ENCODE measurements at places on chromosomes 11 and 22.

- DNase-seq, result no peak
Measured at GRCh38 chr22:48563118-48563965, 1264.3 kb downstream of the BRD1 start.

GRCh38 chr11:27673979-27674663 is 26.1 kb downstream of the BDNF start:
- no peak for DNase-seq

GRCh38 chr11:109914809-109915653 is 178.2 kb upstream of the ZC3H12C start:
- DNase-seq, result no peak

GRCh38 chr22:45996241-45997076 is 19.5 kb upstream of the WNT7B start:
- DNase-seq, result no peak

DNA sequence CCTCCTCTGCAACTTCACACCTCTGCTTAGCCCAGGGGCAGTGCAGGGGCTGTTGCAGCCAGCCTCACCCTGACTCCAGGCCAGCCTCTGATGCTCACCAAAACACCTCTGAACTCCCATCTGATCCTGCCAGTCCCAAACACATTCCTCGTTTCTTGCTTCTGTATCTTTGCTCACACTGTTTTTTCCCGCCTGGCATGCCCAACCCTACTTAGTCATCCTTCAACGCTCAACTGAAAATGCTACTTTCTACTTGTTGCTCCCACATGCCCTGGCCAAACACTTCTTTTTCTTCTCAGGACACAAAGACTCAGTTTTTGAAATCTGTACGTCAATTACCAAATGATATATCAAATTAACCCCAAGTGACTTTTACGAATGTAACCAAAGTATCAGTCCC is 140.8 kb upstream of the ZBED5 start:
- DNase-seq, result no peak

DNA sequence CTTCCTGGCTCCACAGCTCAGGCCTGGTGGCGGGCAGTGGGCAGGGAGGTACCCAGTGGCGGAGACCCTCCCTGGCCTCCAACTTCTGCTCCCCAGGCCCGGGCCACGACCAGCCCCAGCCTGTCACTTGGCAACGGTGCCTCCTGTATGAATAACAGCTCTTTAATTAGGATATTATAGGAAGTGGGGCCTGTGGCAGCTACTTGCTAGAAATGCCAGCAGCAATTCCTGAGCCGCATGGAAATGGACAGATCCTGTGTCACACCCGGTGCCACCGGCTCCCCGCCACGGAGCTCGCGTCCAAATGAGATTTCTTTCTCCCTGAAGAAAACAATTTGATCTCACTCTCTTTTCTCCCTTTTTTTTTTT is 104.5 kb downstream of the CHST1 start:
- DNase-seq, result no peak

- DNase-seq, result no peak
Measured at GRCh38 chr11:134196756-134197155, 27.0 kb downstream of the NCAPD3 start.

- no peak for DNase-seq
Measured at GRCh38 chr11:111631666-111632039, 29.4 kb downstream of the SIK2 start.

DNA sequence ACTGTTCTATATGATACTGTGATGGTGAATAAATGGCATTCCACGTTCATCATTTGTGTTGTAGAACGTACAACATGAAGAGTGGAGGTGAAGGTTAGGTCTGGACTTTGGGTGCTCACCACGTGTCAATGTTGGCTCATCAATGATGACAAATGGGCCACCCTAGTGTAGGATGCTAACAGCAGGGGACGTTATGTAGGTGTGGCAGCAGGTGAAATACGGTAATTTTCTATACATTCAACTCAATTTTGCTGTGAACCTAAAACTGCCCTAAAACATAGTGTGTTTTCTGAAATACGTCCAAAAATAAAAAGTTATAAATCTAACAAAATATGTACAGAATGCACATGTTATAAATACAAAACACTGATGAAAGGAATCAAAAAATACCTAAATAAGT is 6.2 kb downstream of the KRTAP5-6 start:
- DNase-seq, result no peak

GRCh38 chr11:68408512-68408911 is 52.0 kb upstream of the PPP6R3 start:
- no peak for DNase-seq

- DNase-seq, result no peak
Measured at GRCh38 chr22:49571326-49571725, 256.3 kb downstream of the BRD1 start.

DNA sequence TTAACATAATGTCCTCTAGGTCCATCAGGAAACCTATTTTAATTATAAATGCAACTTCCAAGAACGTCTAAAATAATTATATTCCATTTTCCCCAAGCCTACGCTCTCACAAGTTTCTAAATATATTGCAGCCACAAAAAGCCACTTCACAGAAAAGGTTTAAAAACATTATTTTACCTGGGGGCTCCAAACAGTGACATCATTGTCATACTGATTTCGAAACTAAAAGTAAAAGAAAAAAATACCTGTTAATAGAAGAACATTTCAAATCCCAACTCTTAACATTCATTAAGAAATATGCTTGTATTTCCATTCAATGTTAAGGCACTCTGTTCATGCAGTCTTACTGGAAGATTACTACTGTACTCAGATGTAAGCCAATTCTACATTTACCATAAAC is 1.4 kb downstream of the PSMA1 start:
- DNase-seq, result no peak

- DNase-seq, result no peak
Measured at GRCh38 chr11:116334596-116334995, 438.2 kb downstream of the BUD13 start.

DNA sequence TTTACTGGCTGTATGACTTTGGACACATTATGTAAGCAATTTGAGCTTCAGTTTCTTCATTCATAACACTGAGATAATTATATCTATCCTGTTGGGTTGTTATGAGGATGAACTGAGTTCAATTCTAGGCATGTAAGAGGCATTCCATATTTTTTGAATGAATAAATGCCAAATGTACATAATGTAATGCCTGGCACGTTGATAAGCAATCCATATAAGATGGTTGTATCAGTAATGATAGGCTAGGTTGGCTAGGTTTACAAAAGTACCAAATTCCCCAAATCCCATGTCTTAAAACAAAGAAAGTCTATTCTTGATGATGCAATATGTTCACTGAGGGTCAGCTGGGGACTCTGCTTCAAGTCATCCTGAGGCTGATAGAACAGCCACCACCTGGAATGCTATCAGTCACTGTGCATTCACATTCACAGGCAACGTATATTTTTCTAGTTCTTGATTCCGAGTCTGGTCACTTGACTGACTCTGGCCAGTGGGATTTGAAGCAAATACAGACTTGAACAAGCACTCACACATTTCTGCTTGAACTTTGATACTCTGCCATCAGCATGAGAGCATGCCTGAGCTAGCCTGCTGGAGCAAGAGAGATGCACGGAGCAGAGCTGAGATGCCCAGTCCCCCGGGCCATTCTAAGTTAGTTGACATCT is 104.0 kb upstream of the TIMP3 start:
- no peak for DNase-seq

DNA sequence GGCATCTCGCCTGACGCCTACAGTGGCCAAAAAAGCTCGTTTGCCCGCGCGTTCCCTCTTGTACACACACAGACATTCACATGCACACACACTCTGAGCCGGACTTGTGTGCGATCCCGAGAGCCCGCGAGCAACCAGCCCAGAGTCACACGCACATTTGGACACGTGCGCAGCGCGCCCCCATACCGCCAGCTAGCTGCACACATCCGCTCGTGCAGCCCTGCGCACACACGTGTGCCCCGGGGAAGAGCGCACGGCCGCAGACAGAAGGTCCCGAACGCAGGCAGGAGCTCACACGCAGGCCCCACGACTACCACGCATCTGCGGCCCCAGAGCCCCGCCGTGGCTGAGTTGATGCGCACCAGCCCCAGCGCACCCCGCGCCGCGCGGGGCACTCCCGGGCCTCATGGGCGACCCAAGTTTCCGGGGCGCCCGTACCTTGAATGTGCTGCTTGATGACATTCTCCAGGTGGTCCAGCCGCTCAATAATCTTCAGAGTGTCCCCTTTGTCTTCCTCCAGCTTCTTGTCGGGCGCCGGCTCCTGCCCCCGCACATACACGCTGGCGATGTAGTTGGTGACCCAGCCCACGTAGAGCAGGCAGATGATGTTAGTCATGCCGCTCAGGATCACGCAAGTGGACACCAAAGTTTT is 758 bp downstream of the GALNT18 start:
- DNase-seq, result no peak

GRCh38 chr11:58654908-58655296 is 32.4 kb downstream of the CNTF start:
- no peak for DNase-seq
